ENCODE measurements at places on chromosomes 2 and 18.

GRCh38 chr18:13611142-13611600, 115.2 kb downstream of the FAM210A start:
- DNase-seq = no peak

- no peak for DNase-seq
Observed at GRCh38 chr2:134762508-134762907, 43.7 kb upstream of the TMEM163 start.

DNA sequence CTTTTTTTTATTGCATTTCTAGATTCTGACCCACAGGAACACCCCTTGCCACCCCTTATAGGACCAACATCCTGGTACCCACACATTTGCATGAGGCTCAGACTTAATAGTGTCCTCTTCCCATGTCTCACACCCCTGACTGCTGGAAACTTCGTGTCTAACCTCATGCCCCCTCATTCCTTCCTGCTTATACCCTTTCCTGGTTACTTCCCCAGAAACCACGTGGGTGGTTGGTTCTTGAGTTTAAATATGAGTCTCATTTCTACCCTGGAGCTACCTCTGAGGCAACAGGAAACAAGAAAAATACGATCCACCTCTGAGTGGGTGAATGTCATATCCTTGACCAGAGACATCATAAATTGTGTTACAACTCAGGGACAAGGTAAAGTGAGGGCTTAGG, 1.6 kb downstream of the TNP1 start:
- no peak for DNase-seq

DNA sequence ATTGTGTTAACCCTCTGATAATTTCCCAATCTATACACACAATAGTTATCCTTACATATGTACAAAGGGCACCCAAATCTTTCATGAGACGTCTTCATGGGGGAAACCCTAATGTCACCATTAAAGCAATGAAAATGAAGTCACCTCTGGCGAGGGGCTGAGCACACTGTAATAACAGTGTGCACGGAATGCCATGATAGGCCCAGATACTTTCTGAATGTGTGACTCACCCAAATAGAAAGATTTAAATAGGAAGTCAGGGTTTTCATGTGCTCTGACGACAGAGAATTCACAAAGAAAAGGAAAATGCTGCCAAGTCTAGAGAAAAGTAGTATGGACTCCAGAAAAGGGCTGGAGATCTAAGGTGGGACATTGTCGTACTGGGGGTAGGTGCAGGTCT, 128.3 kb downstream of the SATB2 start:
- no peak for DNase-seq

DNA sequence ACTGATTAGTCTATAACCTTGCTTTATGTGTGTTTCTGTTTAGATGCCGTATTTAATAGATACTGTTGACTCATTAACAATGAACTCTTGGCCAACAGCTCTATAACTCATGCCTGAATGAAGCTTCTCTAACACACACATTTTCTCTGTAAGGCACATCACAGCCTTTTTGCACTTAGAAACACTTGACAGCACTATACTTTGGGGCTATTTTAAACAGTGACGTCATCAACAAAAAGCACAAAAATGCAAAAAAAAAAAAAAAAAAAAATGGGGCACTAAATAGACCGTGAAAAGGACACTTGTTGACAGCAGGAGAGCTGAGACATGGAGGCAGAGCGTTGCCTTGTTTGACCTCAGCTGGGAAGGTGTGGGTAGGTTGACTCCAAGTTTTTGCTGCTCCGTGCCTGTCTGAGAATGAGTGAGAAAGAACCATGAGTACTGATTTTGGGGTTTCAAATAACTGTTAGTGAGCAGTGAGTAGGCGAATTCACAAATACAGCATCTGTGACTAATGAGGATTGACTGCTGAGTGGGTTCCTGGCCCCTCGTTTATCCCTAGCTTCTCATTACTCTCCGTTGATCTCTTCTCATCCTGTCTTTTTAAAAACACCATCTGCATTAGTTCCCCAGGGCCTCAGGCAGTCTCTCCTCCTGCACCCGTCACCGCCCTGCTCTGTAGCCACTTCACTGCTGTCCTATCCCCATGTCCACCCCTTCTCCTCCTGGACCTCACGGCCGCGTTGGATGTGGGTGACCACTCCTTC, 24.4 kb downstream of the SPP2 start:
- no peak for DNase-seq

DNA sequence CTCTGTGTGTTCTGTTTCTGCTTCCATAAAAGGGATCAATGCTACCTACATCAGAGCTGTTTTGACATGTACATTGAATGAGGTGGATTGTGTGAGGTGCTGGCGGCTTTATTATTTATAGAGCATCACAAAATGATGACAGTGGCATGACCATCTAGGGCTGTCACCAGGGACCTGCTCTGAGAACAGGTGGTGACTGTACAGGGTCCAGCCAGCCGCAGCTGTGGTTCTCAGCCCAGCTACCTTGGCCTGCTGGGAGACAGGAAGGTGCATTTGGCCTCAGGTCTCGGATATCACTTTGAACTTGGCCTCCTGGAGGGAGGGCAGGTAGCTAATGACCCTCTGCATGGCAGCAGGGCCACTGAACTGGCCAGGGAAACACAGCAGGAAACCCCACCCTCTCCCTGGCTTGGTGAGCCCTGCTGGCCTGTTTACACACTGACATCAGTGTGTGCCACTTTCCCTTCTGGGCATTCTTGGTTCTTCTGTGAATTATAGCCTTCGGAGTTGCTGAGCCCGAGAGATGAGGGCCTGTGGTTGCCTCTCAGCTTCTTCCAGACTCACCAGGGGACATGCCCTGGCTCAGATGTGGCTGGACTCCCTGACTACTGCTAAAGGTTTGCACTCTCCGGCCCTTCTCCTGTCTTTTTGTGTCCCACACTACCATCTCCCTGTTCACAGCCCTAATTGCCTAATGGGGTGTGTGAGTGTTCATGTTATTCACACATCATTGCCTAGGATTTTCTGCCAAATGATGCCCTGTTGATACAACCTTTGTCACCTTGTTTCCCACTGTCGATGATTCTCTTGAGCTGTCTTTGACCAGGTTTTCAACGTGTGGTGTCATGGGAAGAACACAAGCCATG, 109.2 kb upstream of the RAB12 start:
- no peak for DNase-seq

GRCh38 chr2:172098650-172099471, 3.8 kb downstream of the DLX2 start:
- no peak for DNase-seq

GRCh38 chr18:63098018-63098981, 221.3 kb downstream of the BCL2 start:
- peak; percentile 12 for DNase-seq

- DNase-seq = no peak
Observed at GRCh38 chr2:40346535-40347354, 105.1 kb downstream of the SLC8A1 start.
